ENCODE measurements at places on chromosomes 7 and 10.
A peak's percentile ranks its signal among the peaks of the same experiment; 100 is the strongest.

- DNase-seq, result no peak
Observed at GRCh38 chr7:98115746-98116525, 9.3 kb downstream of the LMTK2 start.

- no peak for DNase-seq
Observed at GRCh38 chr10:62185919-62186692, 82.5 kb downstream of the RTKN2 start.

- DNase-seq, result no peak
Observed at GRCh38 chr10:63683223-63683622, 162.0 kb downstream of the REEP3 start.

DNA sequence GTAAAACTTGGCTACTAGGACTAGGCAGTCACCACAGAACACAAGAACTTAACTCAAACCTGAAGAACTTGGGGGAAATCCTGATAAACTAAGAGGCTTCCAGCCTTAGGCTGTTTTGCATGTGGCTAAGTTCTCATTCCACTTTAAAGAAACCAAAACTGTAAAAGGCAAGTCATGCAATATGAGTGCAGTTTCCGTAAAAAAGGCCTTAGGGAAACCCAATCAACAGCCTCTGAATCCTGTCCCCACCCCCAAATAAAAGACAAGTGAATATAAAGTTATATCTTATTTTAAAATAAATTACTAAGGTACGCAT is 95.1 kb downstream of the USP6NL start:
- no peak for DNase-seq

GRCh38 chr7:99782012-99782953 is 1.7 kb downstream of the CYP3A4 start:
- DNase-seq, result no peak

GRCh38 chr10:132577350-132578003 is 39.9 kb downstream of the INPP5A start:
- DNase-seq, result no peak

DNA sequence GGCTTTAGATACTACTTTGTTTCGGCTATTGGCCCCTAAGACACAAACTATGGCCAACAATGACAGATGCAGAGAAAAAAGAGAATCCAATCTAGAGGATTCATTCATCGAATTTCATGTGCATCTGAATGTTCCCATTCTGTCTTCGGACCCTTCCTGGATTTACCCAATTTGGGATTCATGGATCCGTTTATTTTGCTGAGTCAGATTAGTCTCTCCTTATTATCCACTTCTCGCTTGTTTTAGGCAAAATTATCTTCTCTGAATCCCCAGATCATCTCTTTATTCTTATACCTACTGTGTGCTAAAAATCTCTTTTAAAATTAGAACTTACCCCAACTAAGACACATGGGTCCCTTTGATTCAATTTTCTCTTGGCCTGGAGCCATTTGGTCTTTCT is 6.5 kb downstream of the TRPV6 start:
- DNase-seq, result no peak

GRCh38 chr7:46360811-46361210 is 439.7 kb upstream of the IGFBP3 start:
- no peak for DNase-seq

GRCh38 chr7:135558337-135558767 is 635 bp downstream of the NUP205 start:
- peak; percentile 33 for DNase-seq

DNA sequence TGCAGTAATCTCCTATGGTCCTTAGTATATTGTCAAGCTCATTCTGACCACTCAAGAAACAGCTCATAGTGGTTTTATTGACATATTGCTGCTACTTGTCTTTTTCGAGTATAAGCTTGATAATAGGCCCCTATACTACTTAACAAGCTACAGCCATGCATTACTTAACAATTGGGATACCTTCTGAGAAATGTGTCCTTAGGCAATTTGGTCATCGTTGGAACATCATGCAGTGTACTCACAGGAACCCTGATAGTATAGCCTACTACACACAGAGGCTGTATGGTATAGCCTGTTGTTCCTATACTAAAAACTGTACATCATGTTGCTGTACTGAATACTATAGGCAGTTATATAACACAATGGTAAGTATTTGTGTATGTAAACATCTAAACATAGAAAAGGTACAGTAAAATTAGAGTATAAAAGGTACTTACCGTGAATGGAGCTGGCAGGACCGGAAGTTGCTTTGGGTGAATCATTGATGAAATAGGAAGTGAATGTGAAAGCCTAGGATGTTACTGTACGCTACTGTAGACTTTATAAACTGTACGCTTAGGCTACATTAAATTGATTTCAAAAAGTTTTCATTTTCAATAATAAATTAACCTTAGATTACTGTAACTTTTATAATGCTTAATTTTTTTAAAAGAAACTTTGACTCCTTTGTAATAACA is 160.9 kb downstream of the LRRC4 start:
- DNase-seq, result no peak

- DNase-seq, result no peak
Observed at GRCh38 chr10:122632031-122632430, 67.6 kb downstream of the C10orf120 start.

- no peak for DNase-seq
Observed at GRCh38 chr10:4931587-4931986, 31.6 kb upstream of the AKR1C1 start.

DNA sequence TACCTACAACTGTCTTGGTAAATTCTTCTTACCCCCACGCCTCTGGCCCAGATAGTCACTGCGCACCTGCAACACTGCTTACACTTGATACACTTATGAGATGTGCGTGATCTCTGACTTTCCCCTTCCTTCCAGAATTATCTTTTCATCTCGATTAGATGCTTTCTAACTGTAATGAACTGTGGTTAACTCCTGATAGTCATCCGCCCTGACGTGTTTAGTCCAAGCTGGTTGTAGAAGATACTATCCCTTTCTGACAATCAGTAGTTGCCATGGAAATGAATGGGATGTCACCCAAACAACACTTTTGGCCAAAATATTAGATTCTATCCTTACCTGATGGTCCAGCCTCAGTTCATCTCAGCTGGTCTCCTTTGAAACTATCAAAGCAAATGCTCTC is 241.5 kb downstream of the ADAM12 start:
- no peak for DNase-seq

DNA sequence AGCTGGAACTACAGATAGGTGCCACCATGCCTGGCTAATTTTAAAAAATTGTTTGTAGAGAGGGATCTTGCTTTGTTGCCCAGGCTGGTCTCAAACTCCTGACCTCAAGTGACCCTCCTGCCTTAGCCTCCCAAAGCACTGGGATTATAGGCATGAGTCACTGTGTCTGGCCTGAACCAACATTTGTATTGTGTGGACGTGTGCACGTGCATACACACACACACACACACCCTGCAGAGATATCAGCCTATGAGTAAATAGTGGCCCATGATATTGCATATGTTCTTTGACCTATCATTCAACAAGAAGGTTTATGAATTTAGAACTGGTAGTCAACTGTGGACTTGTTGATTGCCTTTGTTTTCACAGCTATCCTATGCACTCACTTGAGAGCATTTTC is 161.6 kb downstream of the BAMBI start:
- no peak for DNase-seq

DNA sequence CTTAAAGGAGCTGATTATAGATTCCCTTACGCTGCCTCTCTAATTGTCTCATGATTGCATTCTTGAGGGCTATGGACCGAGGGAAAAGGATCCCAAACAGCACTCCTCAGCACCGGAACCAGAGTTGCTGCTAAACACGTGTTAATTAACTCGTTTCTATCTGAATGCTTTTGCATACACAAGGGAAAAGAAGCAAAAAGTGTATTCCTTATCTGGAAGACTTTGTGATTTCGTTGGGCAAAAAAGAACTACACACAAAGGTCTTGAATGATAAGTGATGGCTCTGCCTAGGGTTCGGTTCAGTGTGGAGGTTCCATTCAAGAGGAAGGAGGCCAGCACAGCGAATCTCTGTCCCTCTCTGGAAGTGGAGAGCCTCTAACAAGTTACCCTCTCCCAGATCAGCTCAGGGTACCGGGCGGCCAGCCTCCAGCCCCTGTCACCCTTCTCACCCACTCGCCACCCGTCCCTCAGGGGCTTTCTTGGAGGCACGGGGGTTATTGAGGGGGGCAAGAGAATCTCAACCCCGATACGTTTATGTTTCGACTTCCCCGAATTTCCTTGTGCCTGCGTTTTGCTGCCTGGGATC is 515 bp upstream of the SLC4A2 start:
- no peak for DNase-seq

- no peak for DNase-seq
Observed at GRCh38 chr10:129163531-129163930, 303.5 kb upstream of the MGMT start.

DNA sequence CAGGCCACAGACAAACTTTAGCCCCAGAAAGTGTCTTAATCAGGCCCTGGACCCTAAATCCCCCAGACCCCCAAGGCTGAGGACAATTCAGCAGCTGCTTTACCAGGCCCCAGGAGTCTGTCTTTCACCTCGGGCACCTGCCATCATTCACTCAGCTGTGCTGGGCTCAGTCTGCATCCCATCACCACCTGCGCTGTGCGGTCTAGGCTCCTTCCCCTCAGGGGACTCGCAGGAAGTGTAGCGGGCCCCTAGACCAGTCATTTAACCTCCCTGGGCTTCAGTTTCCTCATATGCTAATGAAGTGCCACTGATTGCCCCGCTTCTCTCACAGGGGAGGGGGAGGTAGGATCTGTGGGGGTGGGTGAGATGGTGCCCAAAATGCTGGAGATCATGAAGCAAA is 76.4 kb upstream of the ZMIZ1 start:
- DNase-seq, result no peak

DNA sequence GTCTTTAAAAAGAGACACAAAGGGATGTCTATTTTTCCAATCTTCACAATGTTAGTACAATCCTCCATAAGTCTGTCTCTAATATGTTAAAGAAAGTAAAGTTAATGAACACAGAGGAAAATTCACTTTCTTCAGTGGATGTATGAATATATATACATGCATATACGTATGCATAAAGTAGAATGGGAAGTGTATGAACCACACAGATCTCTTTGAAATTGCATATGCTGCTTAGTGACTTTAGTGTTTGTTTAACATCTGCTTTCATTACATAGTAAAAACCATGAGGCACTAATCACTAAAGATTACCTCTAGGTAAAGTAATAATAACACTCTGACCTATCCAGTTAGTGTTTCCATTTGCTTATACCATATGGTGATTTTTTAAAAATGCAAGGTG is 451.2 kb downstream of the SEMA3D start:
- no peak for DNase-seq

DNA sequence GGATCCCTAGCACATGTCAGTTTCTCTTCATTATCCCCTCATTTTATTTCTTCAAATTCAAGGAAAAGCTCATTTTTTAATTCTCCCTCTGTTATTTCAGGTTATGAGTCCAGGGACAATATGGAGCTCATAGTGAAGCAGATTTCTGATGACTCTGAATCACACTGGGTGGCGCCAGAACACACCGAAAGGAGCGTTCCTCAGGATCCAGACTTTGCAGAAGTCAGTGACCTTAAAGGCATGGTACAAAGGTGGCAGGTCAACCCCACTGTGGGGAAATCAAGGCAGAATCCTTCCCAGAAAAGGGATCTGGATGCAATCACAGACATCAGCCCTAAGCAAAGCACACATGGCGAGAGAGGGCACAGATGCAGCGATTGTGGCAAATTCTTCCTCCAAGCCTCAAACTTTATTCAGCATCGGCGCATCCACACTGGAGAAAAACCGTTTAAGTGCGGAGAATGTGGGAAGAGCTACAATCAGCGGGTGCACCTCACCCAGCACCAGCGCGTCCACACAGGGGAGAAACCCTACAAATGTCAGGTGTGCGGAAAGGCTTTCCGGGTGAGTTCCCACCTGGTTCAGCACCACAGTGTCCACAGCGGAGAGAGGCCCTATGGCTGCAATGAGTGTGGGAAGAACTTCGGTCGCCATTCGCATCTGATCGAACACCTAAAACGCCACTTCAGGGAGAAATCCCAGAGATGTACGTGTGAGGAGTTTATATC is 21.4 kb downstream of the ZKSCAN5 start:
- no peak for DNase-seq

- DNase-seq, result no peak
Observed at GRCh38 chr7:153002572-153002971, 243.0 kb downstream of the ACTR3B start.

DNA sequence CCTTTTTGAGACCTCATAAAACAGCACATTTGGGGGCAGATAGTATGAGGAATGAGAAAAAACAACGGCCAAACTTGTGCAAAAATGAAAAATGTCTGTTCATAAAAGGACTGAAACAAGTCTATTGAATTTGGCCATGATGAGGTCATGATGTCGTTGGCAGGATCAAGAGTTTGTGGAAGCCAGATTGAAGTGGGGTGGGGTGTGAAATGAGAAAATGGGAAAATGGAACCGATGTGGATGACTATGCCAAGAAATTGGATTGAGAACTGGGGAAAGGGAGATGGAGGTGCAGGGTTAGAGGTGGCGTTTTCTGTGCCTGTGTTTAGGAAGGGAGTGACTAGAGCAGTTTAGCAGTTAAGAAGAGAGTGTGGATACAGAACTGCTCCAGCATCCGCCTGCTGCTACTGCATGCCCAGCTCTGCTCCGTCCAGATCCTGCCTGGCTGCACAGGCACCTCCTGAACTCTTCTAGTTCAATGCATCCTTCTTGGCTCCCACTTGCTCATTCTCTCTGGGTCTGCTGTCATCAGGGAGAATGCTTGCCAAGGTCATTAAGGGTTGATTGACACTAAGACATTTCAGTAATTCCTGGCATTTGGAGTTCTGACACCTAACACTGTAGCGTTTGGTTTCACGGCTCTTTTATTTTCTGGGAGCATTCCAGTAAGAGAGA is 111.9 kb downstream of the GALNT17 start:
- DNase-seq, result no peak

DNA sequence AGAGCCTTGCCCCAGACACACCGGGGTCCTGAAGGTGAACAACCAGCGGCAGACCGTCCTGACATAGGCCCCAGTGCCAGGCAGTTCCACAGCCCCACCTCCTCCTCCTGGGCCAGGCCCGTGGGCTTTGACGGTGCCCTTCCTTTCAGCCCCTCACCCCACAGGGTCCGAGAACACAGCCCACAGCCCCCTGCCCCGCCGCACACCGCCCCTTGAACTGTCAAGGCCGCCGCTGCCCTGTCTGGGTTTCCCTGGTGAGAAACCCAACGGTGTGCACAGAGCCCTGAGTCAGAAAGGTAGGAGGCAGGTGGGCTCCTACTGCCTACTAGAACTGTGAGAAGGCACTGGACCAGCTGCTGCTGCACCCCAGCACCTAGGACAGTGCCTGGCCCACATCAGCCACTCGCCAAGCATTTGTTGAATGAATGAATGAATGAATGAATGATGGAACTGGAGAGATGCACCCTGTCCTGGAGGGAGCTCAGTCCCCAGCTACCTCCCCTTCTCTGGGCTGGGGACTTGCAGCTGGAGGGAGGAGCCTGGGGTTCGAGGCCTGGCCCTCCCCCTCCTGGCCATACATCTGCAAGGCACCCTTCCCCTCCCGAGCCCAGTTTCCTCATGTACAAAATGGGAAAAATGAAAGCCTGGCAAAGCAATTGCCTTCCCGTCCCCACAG is 117.9 kb downstream of the SLIT1 start:
- DNase-seq, result no peak

- DNase-seq, result no peak
Observed at GRCh38 chr10:103139803-103140202, 53.3 kb downstream of the NT5C2 start.
